ENCODE measurements at places on chromosomes 7 and 10. TPM values are rescaled to one million over a fixed set of nuclear protein-coding genes. Genes with fewer than 3 reads are reported as not detected.

DNA sequence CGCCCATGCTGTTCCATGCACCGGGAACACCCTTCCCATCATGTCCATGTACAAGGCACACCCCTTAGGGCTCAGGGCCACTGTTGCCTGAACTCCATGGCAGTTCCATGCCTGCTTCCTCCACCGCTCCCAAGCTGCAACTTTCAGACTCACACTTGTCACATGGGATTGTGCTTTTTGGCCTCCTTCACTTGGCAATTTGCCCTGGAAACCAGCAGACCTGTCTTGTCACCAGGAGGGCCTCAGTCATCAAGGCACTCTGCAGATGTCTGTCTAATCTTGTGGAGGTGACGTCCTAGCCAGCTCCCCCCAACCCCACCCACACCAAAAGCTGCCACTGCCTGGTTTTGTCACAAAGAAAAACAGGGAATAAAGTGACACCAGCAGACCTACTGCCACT is 47.5 kb downstream of the CARD11 start:
- H3K4me1 ChIP-seq: no peaks in the 10 kb centered on the region
- no peaks in the 10 kb centered on the region for H3K27me3 ChIP-seq
- H3K4me3 ChIP-seq: no peak overlapping the region
- no peaks in the 10 kb centered on the region for H3K36me3 ChIP-seq
- H3K27ac ChIP-seq: no peak overlapping the region

SEMA3D gene
- 11.5 TPM for total RNA-seq

- H3K27ac ChIP-seq: peak overlapping the region; percentile 97
- peak overlapping the region; percentile 94 for H3K4me3 ChIP-seq
- H3K27me3 ChIP-seq: no peaks in the 10 kb centered on the region
- H3K36me3 ChIP-seq: peaks cover 6% of the 10 kb centered on the region
- H3K4me1 ChIP-seq: peaks cover 49% of the 10 kb centered on the region
Observed at GRCh38 chr7:92831716-92832533, 4.4 kb downstream of the CDK6 start.

DNA sequence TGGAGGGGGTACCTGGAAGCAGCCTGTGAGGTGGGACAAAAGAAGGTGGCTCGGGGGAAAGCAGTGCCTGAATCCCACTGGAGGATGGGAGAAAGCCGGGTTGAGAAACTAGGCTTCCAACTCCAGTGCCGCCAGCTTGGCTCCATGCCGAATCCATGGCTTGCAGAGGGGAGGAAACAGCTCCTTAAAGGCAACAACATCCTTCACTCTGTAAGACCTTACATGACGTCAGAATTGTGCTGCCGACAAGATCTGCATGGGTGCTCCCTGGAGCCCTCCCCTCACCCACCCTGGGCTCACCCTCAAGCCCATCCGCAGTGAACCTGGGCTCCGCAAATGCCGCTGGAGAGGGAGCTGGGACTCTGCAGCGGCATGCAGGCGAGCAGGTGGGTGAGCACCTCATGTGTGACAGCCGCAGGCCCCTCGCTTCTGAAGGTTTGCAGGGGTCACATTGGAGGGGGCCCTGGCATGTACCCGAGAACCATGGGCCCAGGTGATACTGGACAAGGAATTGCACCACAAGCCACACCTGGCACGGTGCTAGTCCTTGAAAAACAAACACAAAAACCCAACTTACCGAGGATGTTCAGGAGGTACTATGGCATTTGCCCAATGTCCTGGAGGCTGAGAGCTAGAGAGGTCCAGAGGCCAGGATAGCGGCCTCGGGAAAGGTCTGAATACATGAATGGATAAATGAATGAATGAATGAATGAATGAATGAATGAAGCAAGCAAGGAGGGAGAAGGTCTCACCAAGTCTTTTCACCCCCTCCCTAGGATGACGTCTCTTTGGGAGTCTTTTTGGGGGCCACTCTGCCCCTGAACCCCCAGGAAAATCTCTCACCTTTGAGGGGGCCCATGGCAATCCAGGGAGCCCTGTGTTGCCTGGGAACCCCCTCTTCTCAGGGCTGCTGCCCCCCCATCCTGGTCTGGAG is 238.6 kb upstream of the SHH start:
- no peaks in the 10 kb centered on the region for H3K36me3 ChIP-seq
- no peaks in the 10 kb centered on the region for H3K27me3 ChIP-seq
- H3K27ac ChIP-seq: no peak overlapping the region
- H3K4me3 ChIP-seq: no peak overlapping the region
- no peak for DNase-seq

CDNF gene
- 0.39 TPM for total RNA-seq

- no peak for DNase-seq
- H3K4me1 ChIP-seq: no peaks in the 10 kb centered on the region
- H3K27ac ChIP-seq: no peak overlapping the region
- no peaks in the 10 kb centered on the region for H3K27me3 ChIP-seq
- no peak overlapping the region for H3K4me3 ChIP-seq
Observed at GRCh38 chr10:110153396-110153795, 54.0 kb upstream of the MXI1 start.

LRRC17 gene
- total RNA-seq: 0.39 TPM

CHAT gene
- not detected for total RNA-seq

DNA sequence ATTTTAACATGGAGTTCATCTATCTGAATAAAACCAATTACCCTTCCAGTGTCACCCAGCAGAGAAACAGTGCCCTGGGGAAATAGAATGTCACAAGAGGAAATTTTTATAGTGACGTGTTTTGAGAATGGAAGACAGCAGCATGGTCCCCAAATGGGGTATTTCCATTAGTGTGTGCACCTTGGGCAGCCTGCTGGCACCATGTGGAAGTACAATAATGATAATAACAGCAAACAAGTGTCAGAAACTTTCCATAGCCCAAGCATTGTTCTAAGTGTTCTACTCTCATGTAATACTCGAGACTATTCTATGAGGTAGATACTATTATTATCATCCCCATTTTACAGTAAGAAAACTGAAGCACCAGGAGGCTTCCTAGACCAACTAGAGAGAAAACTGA is 2.2 kb upstream of the PDE1C start:
- no peaks in the 10 kb centered on the region for H3K4me1 ChIP-seq
- H3K27ac ChIP-seq: no peak overlapping the region
- DNase-seq: no peak
- H3K4me3 ChIP-seq: no peak overlapping the region

DNA sequence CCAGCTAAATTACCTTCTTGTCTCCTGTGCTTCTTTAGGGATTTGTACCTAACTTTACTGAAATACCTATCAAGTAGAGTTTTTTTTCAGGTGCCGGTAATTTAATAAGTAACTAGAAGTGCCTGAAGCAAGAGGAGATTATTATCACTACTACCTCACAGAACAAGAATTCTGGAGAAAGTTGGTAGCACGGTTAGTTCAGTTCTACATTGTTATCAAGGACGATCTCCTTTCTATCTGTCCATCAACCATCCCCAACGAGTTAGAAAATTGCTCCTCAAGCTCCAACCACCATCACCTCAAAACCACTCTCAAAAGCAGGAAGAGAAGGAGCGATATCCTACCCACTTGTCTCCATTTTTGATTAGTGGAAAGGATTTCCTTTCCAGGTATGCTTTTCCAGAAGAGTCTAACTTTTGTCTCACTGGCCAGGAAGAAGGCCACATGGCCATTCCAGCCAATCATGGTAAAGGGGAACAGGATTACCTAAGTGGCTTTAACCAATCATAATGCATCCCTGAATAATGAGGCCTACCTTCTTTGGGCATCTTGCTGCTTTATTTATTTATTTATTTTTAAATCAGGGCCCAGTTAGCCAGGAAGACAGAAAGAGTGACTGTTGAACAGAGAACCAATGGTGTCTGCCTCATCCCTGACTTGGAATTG is 265.2 kb downstream of the SNX13 start:
- H3K36me3 ChIP-seq: no peaks in the 10 kb centered on the region
- H3K4me1 ChIP-seq: peaks cover 4% of the 10 kb centered on the region
- H3K27me3 ChIP-seq: no peaks in the 10 kb centered on the region

Measured in Panc1 (cell line).